ENCODE measurements at places on chromosomes 1 and 21. TPM values are rescaled to one million over a fixed set of nuclear protein-coding genes. Genes with fewer than 3 reads are reported as not detected.

LRRC53 gene
- not detected for polyA plus RNA-seq

PPIAL4G gene
- polyA plus RNA-seq: not detected

GRCh38 chr1:77927414-77927813, 39.0 kb downstream of the NEXN start:
- H3K27me3 ChIP-seq: peaks cover 3% of the 10 kb centered on the region
- H3K4me3 ChIP-seq: no peak overlapping the region
- H3K36me3 ChIP-seq: no peaks in the 10 kb centered on the region
- H3K27ac ChIP-seq: no peak overlapping the region
- H3K4me1 ChIP-seq: no peaks in the 10 kb centered on the region

SMCP gene
- polyA plus RNA-seq: not detected

DNA sequence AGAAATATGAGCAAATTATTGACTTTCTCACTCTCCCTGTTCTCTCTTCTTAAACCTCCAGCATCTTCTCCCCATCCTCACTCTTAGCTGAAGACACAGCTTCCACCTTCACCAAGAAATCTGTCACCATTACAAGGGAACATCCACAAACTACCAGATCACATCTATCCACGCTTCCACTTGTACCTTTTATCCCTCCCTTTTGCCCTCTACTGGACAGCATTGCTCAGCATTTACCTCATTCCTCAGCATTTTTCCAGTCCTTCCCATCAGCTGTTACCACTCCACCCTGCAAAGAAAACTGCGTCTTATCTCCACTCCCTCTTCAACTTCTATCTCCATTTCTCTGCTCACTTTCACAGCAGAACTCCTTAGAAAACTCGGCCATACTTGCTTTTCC, 42.6 kb downstream of the KCNJ6 start:
- no peak overlapping the region for H3K4me3 ChIP-seq
- no peak overlapping the region for H3K27ac ChIP-seq
- no peaks in the 10 kb centered on the region for H3K36me3 ChIP-seq
- DNase-seq: no peak
- no peaks in the 10 kb centered on the region for H3K27me3 ChIP-seq

Measured in CD8-positive, alpha-beta memory T cell (primary cell).